Stimulated activated CD4-positive, alpha-beta T cell treated with anti-CD3 and anti-CD28 coated beads, Interleukin-4, amount 100 ng/mL, for 4 hours (primary cell): ENCODE measurements at places on chromosomes 16 and 17.

GRCh38 chr16:11576427-11577289 lies 10.1 kb downstream of the LITAF start:
- no peak for DNase-seq

GRCh38 chr16:24671455-24671954 lies 57.9 kb upstream of the TNRC6A start:
- no peak for DNase-seq

- no peak for DNase-seq
Measured at GRCh38 chr16:56019274-56019673, 144.1 kb upstream of the CES5A start.

- no peak for DNase-seq
Measured at GRCh38 chr17:79797492-79798298, 818 bp upstream of the CBX8 start.

- DNase-seq: no peak
Measured at GRCh38 chr17:260031-260791, 78.8 kb upstream of the DOC2B start.

DNA sequence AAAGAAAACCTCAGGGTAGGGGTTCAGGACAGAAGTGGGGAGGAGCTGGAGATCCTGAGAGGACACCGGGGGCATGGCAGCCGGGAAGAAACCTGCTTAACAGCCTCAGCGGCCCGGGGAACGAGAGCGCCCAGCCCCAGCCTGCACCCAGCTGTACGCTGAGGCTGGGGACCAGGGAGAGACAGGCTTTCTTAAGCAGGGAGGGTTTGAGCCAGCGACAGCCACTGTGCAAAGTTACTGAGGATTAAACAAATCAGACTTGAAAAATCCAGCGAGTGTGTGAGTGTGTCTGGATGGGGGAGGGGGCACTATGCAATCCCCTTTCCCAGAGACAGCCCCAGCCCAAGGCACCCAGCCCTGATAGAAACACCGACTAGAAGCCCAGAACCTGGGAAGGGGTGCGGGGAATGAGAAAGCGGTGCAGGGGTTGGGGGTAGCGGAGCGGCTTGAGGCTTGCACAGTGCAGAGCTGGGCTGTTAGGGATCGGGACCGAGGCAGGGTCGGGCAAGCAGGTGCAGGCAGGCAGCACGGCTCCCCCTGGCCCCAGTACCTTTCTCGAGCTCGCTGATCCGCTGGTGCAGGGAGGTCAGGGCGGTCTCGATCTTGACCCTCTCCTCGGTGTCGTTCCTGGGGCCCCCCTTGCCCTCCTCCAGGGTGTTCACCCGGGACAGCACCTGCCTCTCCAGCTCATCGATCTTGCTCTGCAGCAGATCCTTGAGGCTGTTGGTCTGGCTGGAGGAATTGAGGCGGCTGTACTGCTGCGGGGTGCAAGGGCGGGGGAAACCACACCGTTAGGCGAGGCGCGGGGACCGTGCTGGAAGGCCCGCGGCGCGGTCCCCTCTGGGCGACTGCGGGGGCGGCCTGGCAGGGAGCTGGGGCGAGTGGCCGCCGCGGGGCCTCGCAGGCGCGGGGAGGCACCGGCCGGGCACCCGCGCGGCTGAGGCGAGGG lies 1.2 kb downstream of the NPTX1 start:
- DNase-seq: no peak

GRCh38 chr17:36944553-36944952 lies 4.2 kb upstream of the AATF start:
- DNase-seq: no peak

DNA sequence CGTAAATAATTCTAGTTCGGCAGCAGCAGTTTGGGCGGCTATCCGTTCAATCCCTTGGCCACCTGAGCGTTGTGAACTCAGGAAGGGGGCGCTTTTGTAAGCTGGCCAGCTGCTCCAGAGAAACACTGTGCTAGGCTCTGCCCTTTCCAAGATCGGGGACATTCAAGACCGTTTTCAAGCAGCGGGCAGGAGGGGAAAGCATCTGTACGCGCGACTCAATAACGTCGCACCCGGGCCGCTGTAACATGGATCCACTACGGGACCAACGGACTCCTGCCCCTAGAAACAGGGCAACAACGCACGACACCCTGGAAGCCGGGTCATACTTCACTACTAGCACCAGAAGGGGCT lies 463 bp downstream of the TOP2A start:
- no peak for DNase-seq

DNA sequence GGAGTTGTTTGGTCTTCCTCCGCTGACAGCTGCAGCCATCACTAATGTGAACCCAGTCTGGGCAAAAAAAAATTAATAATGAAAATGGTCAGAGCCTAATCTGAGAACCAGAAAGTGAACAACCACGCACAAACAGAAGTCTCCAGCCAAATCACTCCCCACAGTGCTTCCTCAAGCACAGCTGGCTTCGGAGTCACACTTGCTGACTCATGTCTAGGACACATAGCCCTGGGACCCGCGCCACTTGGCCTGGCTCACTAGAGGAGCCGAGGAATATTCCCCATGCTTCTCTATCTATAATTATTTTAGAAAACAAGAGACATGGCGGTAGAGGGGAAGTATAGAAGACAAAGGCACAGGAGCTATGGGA lies 109.1 kb downstream of the ZFHX3 start:
- no peak for DNase-seq

GRCh38 chr17:37741341-37742115 lies 3.3 kb downstream of the HNF1B start:
- DNase-seq: no peak
